ENCODE measurements at places on chromosomes 1 and 21.

- no peak for DNase-seq
Measured at GRCh38 chr1:237891979-237892378, 1.3 kb upstream of the ZP4 start.

DNA sequence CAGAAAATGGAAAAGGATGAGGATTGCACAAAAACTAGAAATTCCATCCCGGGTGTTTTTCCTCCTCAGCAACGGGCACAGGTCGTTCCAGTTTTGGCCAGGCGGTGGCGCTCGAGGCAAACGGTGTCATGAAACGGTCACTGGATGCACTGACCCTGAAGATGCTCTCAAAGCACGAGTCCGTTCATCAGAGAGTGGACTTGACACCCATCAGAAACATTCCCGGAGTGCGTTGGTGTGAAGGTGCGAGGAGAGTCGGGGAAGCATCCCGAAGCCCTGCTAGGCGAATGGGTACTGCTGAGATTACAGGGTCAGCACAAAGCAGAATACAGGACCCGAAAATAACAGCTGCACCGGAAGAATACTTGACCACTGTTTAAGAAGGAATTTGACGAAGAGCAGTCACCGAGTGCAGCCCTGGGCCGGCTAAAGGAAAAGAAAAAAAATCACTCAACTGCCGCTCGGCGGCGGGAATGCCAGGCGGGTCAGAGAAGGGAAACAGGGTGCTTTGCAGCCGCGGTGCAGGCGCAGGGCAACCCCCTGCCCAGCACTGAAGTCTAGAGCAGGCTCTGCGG, 71.7 kb upstream of the ETS2 start:
- DNase-seq: peak; percentile 99

GRCh38 chr1:41053316-41053715, 31.8 kb upstream of the SLFNL1 start:
- no peak for DNase-seq

GRCh38 chr1:168320800-168321450, 40.2 kb downstream of the TBX19 start:
- DNase-seq: no peak

DNA sequence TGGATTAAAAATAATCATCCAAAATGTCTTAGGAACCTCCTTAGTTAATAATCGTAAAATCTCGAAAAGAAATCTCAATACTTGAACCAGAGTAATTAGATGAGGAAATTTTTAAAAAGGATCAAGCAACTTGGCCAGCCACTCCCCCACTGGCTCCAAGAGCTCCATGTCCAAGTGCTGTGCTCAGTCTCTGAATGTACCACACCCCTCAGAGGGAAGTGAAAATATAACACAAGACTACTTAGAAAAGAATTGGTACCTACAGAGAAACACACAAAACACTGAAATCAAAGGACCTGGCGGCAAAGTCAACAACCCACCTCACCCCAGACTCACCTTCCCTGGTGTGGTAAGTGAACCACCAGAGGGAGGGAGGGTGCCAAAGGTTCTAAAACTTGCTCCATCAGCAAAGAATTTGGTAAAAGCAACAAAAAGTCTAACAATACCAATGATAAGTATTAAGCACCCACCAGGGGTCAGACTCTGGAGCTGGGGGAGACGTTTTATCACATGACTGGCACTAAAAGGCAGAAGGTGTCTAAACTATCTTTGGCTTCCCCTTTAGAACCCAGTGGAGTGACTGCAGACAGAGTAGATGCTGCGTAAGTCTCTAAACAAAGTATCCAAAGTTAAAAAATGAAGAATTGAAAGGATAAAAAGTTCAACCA, 14.0 kb downstream of the LBR start:
- no peak for DNase-seq

GRCh38 chr1:243287652-243288051, 31.8 kb downstream of the SDCCAG8 start:
- no peak for DNase-seq

GRCh38 chr1:198101716-198102453, 54.9 kb upstream of the NEK7 start:
- no peak for DNase-seq

- DNase-seq: no peak
Measured at GRCh38 chr1:84855691-84856630, 37.0 kb downstream of the LPAR3 start.

GRCh38 chr1:26031611-26032220, 10.1 kb downstream of the EXTL1 start:
- no peak for DNase-seq

DNA sequence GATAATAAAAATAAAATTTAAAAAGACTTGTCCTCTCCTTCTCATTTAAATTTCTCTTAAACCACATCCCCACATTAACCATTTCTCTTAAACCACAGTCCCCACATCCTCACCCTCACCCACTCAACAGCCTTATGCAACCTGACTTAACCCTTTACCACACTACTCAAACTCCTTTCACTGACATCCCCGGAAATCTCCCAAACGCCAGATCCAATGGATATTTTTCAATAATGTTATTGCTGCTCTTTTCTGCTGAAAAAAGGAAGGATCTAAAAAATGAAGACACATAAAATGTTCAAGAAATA, 54.2 kb upstream of the EEIG2 start:
- no peak for DNase-seq

- no peak for DNase-seq
Measured at GRCh38 chr1:8122477-8123407, 96.6 kb upstream of the ERRFI1 start.

DNA sequence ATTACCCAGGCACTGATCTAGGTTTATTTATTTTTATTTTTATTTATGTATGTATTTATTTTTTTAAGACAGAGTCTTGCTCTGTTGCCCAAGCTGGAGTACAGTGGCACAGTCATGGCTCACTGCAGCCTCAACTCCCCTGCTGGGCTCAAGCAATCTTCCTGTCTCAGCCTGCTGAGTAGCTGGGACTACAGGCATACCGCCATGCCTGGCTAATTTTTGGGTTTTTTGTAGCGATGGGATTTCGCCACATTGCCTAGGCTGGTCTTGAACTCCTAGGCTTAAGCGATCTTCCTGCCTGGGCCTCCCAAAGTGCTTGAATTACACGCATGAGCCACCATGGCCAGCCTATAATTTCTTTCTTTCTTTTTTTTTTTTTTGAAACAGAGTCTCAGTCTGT, 9.4 kb downstream of the PHACTR4 start:
- no peak for DNase-seq

- no peak for DNase-seq
Measured at GRCh38 chr1:212215910-212216309, 69.3 kb upstream of the PPP2R5A start.

GRCh38 chr1:174022976-174023277, 770 bp upstream of the RC3H1 start:
- no peak for DNase-seq

- no peak for DNase-seq
Measured at GRCh38 chr1:111565079-111565478, 54.5 kb upstream of the RAP1A start.

DNA sequence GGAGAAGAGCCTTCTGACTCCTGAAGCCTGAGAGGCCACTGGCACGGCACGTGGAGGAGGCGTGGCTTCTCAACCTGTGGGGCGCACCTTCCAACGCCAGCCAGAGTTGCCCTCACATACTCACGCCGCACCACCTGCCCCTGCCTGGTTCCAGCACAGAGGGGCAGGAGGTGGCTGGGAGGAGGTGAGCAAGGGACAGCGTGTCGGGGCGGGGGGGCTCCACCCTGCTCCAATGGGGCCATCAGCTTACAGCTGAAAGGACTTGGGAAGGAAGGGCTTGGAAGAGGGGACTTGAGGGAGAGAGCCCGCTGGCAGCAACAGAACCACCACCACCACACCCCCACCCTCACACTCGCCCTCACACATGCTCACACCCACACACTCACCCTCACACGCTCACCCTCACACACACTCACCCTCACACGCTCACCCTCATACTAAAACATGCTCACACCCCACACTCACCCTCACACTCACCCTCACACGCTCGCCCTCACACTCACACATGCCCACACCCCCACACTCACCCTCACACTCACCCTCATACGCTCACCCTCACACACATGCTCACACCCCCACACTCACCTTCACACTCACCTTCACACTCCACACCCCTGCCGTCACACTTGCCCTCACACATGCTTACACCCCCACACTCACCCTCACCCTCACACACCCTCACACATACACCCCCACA, 41.6 kb upstream of the EDN2 start:
- no peak for DNase-seq

- DNase-seq: no peak
Measured at GRCh38 chr1:179786815-179787685, 44.0 kb downstream of the FAM163A start.

DNA sequence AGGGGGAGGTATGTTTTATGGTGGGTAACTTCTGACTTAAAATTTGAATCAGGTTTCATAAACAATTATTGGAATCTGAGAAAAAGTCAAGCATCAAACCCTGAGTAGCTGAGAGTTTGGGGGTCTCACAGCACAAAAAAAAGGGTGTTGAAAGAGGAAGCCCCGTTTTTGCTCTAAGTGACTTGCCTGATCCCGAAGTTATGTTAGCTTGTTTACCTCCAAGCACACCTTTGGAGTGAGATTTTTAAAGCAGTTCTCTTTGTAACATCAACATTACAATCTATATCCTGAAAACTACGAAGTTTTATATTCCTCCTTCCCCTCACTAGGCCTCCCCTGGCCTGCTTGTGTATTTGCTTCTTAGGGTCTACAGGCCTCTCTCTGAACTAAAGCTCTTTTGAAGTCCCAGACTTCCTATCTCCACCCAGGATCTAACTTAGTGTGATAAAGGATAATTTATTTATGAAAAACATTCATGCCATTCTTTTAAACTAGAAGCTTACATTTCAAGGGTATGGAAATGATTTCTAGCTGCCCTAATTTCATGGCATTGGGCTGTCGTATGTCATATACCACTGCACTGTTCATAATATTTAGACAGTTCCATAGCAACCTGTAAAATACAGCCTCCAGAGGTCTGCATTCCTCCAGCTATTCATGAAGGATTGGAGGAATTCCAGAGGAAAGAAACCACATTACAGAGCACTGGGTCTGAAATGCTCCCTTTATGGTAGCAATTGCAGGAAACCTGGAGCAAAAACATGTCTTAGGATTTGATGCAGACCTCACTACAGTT, 36.1 kb upstream of the RGS1 start:
- no peak for DNase-seq

DNA sequence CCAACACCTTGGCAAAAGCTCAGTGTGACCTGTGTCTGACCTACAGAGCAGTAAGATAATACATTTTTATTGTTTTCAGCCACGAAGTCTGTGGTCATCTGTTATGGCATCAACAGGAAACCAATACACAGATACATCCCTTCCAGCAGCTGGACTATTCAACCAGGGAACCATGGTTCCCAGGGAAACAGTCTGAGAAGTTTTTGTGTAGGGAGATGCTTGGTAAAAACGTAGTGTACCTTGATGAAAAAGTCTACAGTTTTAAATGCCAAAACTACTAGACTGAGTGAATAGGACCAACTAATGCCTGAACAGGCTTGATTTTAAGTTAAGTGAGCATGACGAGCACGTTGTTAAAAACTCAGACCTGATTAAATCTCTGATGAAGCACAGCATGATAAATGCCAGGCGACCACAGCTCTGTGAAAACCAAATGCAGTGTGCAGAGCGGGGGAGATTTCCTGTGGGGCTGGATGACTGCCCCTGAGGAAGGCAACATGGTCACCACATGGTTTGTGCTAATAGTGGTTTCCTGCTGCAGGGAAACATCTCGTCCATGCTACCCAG, 228.9 kb downstream of the TNR start:
- DNase-seq: no peak

GRCh38 chr1:60584371-60584770, 498.0 kb upstream of the NFIA start:
- DNase-seq: no peak

DNA sequence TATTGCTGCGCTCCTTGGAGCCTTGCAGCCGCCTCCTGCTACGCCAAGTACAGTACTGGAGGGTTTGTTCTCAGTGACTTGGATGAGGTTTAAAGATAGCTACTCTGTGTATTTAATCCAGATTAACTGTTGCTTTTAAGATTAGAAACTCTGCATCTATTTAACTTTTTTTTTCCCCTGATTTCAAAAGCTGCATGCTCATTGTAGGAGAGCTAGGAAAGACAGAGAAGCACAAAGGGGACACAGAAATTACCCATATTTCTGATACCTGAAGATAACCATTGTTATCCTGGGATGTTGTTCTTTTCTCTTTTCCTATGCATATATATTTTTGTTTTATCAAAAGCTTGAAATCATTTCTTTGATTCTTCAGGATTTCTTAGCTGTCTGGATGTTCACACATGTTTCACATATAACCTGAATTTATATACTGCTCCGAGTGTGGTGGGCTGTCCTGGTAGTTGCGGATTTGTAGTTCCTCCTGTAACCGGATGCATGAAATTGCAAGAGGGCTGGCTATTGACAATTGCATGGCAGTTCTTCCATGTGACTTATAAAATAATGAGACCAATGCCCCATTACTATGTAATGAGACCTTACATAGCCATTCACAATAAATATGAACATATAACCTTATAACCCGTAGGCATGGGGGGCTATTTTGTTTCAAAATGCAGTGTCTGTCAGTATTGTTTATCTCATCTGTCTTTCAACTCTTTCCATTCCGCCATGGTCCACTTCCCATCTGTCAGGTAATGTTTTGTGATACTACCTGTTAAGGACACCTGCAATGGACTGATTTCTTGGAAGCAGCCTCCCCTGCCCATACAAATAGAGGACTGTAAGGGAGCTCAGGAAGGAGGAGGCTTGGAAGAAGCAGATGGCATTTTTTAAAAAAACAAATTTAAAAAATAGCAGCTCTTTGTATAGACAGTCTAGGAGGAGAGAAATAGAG, 1.4 kb downstream of the RAVER2 start:
- no peak for DNase-seq

GRCh38 chr1:66495495-66495894, 38.5 kb upstream of the SGIP1 start:
- no peak for DNase-seq

- no peak for DNase-seq
Measured at GRCh38 chr1:5410652-5411051, 581.6 kb downstream of the NPHP4 start.

GRCh38 chr1:203325026-203325417, 19.7 kb downstream of the BTG2 start:
- DNase-seq: peak; percentile 35

GRCh38 chr1:65409314-65409713, 11.2 kb upstream of the LEPR start:
- DNase-seq: no peak
